H1 (cell line): ENCODE measurements at places on chromosomes 7 and 10. TPM values are rescaled to one million over a fixed set of nuclear protein-coding genes. Genes with fewer than 3 reads are reported as not detected.

Gene H2BK1
- not detected in 2 replicates for total RNA-seq

DNA sequence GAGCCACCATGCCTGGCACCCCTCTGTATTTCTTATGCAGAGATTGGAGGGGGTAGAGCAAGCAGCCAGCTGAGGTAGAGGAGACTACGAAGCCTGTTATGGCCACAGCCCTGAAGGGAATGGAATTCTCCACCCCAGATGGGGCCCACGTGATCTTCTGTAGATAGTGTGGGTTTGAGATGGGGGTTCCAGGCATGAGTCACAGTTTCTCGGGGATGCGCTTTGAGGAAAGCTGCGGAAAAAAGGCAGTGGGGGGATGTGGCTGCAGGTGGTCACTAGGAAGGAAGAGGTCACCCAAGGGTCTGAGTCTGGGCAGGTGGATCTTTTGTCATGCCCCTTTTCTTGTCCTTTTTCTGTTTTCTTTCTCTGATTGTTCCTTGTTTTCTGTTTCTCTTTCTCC, 11.5 kb downstream of the FAM131B start:
- no peak for DNase-seq

DNA sequence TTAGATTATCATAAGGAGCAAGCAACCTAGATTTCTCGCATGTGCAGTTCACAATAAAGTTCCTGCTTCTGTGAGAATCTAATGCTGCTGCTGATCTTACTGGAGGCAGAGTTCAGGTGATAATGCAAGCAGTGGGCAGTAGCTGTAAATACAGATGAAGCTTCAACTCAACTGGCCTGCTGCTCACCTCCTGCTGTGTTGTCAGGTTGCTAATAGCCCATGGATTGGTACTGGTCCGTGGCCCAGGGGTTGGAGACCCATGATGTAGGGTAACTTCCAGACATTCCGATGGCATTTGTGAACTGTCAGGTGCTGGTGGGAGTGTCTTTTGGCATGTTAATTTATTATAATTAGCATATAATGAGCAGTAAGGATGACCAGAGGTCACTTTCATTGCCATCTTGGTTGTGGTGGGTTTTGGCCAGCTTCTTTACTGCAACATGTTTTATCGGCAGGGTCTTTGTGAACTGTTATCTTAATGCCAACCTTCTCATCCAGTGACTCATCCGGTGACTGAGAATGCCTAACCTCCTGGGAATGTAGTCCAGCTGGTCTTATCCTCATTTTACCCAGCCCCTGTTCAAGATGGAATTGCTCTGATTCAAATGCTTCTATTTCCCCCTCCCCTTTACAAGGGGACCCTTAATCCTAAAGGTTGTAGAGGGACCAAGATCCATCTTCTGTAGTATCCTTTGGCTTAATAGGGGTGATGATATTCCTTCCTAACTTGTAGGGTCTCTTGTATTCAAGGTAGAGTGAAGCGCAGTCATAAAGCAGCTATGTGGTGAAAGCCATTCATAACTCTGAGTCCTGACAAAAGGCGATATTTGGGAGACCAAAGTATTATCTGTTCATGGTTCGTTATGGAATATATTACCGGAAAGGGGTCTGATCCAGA, 165.8 kb downstream of the CCSER2 start:
- DNase-seq: no peak

DNA sequence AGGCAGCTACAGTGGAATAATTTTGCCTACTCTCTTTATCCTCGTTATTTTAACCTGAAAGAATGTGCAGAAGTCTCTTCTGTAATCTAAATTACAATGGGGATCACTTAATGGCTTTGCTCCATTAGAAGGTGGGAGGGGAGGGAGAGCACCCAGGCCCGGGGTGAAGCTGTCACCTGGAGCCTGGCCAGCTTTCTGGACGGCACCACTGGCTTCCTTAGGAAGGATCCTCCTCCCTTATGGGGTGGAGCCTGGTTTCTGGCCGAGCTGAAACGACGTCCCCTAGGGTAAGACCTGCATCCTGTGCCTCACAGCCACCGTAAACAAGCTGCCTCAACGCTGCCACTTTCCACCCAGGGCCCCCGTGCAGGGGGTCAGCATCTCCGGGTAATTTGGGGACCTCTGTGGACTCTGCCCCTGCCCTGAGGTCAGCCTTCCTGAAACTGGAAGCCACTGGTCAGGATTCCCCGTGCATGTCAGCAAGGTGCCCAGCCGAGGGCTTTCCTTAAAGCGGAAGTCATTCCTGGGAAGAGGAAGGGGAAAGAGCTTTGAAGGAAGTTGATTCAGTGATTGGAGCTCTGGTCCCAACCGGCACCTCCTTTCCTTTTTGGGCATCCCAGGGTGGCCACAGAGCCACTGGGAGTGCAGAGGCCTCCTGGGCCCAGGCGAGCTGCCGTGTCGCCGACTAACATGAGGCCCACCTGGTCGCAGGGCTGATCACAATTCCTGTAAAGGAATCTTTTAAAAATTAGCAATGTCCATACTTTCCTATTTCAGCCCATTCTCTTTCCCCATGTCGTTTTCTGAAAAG, 569.1 kb downstream of the DNAJB6 start:
- DNase-seq: peak; percentile 44

Gene NKX2-3
- total RNA-seq: not detected in 2 replicates

DNA sequence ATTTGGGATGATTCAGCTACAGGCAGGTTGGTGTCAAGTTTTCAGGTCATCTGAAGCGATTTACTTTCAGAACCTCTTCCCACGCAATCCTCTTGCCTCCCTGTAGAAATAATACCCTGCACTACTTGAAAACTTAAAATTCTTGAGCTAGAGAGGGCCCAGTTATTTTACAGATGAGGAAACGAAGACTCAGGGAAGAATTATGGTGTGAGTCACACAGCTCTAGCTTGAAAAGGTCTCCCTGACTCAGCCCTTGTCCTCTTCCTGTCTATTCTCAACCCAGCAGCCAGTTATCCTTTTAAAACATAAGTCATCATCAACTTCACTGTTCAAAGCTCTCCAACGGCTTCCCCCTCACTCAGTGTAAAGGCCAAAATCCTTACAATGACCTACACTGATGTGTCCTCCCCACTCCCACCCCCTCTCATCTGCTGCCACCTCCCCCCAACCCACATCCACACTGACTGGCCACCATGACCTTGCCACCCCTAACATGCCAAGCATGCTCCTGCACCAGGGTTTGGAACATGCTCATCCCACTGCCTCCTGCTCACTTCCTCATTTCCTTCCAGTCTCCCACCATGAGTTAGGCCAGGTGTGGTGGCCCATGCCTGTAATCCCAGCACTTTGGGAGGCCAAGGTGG, 3.4 kb downstream of the DNMBP start:
- no peak for DNase-seq

DNA sequence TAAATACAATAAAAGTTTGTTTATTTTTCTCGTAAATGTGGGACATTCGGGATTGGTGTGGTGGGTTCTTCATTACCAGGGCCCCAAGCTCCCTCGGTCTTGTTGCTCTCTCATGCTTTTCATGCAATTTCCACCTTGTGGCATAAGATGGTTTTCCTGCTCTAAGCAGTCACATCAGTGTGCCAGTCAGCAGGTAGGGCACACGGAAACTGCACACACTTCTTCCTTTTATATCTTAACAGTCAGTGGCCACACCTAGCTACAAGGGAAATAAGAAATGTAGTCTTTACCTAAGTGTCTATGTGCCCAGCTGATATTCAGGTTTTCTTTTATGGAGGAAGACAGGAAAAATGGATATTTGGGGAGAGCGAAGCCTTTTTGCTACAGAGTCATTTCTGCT, 6.5 kb downstream of the TAF5 start:
- no peak for DNase-seq

Gene EPO
- 0.48 and 0.95 TPM in 2 replicates for total RNA-seq

DNA sequence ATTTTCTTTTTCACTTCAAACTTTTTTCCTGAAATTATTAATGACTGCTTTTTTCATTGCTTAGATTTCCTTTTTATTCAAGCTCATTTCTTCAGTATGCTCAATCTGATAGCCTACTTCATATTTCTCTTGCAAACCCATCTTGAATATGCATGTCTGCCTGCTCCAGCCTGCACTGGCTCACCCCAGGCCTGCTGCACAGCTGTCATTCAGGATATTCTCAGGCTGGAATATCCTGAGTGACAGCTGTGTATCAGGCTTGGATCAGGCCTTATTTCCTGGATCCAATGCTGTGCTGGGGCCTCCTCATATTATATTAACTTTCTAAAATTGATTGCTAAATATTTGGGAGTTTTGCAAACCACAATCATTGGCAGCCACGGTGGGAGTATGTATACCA, 120.2 kb upstream of the TNS3 start:
- DNase-seq: no peak

GRCh38 chr10:75291805-75292204, 56.0 kb upstream of the COMTD1 start:
- DNase-seq: no peak

Gene CRPPA
- 0.39 and 0.71 TPM in 2 replicates for total RNA-seq

- DNase-seq: no peak
Observed at GRCh38 chr7:133550145-133550544, 297.3 kb downstream of the EXOC4 start.

DNA sequence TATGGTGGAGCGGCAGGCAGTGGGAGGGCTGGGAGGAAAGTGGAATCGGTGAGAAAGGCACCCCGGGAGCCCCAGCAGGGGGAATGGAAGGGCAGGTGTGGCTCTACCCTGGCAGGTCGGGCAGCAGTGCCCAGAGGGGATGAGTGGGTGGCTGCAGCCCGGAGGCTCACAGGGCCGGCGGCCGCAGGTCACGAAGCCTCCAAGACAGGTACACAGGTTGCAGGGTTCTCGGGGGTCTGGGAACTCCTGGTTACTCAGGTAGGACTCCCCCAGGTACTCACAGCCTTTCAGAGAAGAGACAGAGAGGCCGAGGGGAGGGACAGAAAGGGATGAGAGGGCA, 21.8 kb downstream of the KCP start:
- DNase-seq: no peak

- DNase-seq: no peak
Observed at GRCh38 chr10:90911133-90912051, 9.5 kb downstream of the ANKRD1 start.

- no peak for DNase-seq
Observed at GRCh38 chr7:70000737-70001348, 402.6 kb downstream of the AUTS2 start.

DNA sequence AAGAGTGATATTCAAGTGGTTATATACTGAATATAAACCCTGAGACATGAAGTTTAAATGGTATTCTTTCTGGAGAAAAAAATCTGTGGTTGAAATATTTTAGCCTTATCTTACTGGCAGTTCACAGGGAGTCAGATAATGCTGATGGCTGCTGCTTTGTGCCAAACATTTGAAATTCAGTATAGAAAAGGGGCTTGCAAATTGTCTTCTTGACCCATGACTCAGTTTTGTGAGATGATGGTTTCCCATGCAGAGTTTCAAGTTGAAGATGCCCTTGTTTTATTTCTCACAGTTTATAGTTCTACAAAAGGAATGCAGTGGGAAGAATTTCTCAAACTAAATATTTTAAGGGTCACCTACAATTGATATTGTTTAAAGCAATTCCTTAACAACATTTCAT, 251.1 kb upstream of the MEOX2 start:
- DNase-seq: no peak

DNA sequence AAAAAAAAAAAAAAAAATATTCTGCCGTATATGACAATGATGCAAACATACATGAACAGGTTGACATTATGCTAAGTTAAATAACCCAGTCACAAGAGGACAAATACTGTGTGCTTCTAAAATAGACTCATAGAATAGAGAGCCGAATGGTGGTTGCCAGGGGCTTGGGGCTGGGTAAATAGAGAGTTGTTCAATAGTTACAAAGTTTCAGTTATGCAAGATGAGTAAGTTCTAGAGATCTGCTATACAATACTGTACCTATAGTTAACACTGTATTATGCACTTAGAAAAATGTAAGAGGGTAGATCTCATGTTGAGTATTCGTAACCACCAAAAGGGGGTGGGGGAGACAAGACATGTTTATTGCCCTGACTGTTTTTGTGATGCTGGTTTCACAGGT, 77.1 kb upstream of the GNAI1 start:
- no peak for DNase-seq

Gene CRYGN
- 1.0 and 1.6 TPM in 2 replicates for total RNA-seq

Gene SFXN2
- 20.5 TPM in 2 replicates for total RNA-seq

DNA sequence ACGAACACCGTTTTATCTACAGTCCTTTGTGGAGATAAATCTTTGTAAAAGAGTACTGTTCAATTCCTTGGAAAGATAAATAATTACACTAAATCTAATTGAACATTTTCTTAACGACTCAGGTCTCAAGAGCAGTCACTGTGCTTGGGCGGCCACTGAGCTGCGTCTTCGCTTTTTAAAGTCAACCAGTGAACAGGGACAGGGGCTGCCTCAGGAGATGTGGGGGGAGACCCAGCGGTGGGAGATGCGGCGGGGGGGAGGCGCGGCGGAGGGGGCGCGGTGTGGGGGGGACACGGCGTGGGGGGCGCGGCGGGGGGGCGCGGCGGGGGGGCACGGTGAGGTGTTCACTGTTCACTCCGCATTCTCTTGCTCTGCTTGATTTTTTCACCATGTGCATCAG, 39.8 kb downstream of the CAMK2B start:
- peak; percentile 11 for DNase-seq

Gene IGF2BP3
- 190 and 193 TPM in 2 replicates for total RNA-seq

Gene PCLO
- total RNA-seq: 3.2 and 3.7 TPM in 2 replicates

GRCh38 chr10:116787053-116787659, 44.8 kb upstream of the HSPA12A start:
- no peak for DNase-seq

GRCh38 chr7:77529279-77529678, 7.8 kb upstream of the PTPN12 start:
- DNase-seq: no peak

DNA sequence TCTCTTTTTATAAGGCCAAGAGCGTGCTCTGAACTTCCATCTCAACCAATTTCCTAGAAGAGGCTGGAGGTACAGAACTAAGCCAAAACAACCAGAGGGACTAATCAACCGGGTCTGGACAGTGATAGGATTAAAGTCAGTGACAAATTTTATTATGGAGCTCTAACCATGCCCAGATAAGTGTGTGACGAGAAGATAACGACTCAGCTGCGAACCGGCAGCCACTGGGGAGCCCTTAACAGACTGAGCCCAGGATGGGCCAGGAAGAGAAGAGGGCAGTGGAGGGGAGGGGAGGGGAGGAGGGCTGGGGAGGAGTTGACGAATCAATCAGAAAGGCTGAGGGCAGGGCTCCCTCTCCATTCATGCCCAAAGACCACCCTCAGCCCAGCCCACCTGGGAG, 119.9 kb downstream of the PLXNA4 start:
- DNase-seq: no peak

Gene PITX3
- 0.41 and 0.54 TPM in 2 replicates for total RNA-seq

DNA sequence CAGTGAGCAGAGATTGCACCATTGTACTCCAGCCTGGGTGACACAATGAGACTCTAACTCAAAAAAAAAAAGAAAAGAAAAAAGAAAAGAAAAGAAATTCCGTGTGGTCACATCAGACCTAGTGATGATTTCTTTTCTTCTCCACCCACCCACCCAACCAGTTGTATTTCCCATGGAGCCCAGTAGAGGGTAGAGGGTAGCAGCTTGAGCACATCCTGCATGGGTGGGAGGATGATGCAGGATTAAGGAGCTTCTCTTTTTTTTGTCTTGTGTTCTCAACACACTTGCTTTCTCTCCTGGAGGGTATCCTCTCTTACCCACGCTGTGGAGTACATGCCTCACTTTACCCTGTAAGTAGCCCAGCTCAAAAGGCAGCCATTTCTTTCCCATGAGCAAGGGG, 118.6 kb upstream of the CARD11 start:
- no peak for DNase-seq
